ENCODE measurements at places on chromosomes 3 and 15. TPM values are rescaled to one million over a fixed set of nuclear protein-coding genes. Genes with fewer than 3 reads are reported as not detected.

The SLC4A7 gene
- 53.3 TPM for total RNA-seq

The CTDSPL gene
- total RNA-seq = 22.6 TPM

The STAC gene
- 7.2 TPM for total RNA-seq

The SLC9C1 gene
- total RNA-seq = not detected

The ZNF501 gene
- 2.3 TPM for total RNA-seq

The DLL4 gene
- 4.8 TPM for total RNA-seq

The CCR1 gene
- 0.23 TPM for total RNA-seq

The ECE2 gene
- total RNA-seq = 0.05 TPM

The GTPBP8 gene
- total RNA-seq = 33.3 TPM

The NCKIPSD gene
- total RNA-seq = 14.7 TPM

The CLEC3B gene
- total RNA-seq = not detected

The UROC1 gene
- not detected for total RNA-seq

- ATAC-seq = peak; percentile 98
These were observed 32.8 kb downstream of the AKAP13 start for GRCh38 chr15:85412956-85413854.

GRCh38 chr15:66165856-66166255 lies 87.7 kb downstream of the MEGF11 start:
- ATAC-seq = no peak

DNA sequence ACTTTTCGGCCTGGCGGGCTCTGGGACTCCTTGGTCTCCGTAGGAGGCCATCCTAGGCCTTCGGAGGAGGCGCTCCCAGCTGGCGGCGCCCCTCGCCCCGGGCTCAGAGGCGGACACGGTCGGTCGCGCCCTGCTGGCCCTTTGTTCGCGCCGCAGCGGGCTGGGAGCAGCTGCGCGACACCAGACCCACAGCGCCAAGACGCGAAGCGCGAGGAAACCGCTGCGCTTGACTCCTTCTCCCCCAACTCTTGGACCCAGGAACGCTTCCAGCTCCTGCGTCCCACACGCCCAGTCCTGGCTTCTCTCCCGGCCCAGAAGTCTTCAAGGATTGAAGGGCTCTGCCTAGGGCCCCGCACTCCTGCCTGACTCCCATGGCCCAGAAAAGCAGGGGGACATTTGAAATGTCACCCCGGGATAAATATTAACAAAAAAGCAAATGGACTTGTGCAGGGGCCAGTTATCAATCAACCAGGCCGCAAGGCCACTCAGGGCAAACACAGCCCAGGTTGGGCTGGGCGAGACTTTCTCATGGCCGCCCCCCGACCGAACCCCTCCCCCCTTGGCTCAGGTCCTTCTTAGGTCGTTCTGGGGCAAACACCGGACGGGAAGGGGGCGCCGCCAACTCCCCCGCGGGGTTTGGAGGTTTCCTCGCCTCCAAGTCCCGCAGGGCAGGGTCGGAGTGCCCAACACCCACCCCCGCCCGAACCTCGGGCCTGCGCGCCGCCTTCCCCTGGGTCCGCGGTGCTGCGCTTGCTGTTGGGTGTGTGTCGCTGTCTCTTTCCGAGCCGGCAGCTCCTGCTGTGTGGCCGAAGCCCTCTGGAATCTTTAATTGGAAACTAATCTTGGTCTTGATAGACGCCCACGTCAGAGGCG lies 5.1 kb downstream of the ONECUT1 start:
- no peak for ATAC-seq

- no peak for ATAC-seq
These were observed 89.4 kb downstream of the COL6A6 start for GRCh38 chr3:130606336-130606735.

- no peak for ATAC-seq
These were observed 115.1 kb upstream of the ARHGEF3 start for GRCh38 chr3:56916716-56917360.

DNA sequence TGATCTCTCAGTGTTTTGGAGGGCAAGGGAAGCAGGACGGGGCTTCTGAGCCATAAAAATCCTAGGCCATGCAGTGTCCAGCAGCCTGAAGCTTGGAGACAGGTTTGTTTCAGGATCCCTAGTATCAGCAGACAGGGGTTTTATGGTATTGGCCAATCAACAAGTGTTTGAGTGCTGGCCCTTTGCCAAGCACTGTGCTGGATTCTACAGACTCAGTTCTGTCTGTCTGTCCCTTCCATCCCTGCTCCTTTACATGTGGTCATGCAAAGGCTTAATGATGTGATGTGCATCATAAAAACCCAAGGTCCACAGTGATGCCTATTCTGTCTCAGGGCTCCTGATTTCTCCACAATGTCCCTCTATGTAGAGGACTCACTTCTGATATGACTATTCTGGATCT lies 184.1 kb downstream of the LRTM1 start:
- ATAC-seq = no peak

DNA sequence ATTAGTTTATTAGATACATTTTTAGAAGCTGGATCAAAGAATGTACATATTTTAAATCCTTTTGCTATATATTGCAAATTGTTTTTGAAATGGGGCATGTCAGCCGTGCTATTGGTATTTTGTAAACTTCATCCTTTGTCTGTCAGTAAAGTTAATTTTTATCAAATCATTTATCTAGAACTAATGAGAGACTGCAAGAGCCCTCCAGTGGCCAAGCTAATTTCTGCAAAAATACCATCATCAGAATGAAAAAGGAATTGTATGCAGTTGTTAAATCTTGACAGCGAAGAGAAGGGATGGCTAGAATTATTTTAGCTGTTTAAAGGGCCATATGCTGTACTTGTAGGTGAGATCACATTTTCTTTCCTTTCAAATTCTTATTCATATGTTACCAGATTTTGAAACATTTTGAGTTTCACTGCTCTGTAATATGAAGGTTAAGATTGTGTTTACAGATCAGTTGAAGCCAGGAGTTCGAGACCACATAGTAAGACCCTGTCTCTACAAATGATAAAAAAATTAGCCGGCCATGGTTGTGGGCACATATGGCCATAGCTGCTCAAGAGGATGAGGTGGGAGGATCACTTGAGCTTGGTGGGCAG lies 8.1 kb upstream of the CLDN11 start:
- ATAC-seq = no peak

DNA sequence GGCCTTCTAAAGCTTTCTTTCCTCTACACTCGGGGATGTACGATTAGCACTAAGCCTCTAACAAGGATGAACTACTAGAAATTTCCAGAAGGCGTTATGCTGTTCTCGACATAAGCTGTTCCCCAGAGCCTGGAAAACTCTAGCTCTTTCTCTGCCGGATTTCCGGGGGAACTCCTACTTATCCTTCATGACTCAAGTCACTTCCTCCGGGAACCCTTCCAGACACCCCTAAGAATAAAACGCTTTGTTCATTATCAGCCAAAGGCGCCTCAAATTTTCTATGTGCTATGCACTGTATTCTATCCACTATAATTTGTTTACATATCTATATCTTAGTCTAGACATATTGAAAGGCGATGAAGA lies 455 bp upstream of the SNAP23 start:
- peak; percentile 15 for ATAC-seq

GRCh38 chr15:88090481-88091011 lies 166.0 kb downstream of the NTRK3 start:
- peak; percentile 24 for ATAC-seq

GRCh38 chr15:84842781-84843180 lies 25.6 kb downstream of the ALPK3 start:
- ATAC-seq = no peak

DNA sequence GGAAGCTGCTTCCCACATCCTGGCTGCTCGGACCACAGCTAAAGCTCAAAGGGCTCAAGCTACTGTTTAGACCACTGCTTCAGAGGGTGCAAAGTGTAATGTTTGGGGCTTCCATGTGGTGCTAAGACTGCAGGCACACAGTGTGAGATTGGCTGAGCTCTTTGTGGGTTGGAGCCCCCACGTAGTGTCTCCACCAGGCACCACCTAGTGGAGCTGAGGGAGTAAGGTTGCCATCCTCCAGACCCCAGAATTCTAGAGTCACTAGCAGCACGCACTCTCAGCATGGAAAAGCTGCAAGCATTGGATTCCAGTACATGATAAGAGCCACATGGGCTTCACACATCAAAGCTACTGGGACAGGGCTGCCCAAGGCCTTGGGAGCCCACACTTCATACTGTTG lies 9.3 kb downstream of the MKRN3 start:
- no peak for ATAC-seq

GRCh38 chr3:151483488-151483887 lies 22.6 kb upstream of the IGSF10 start:
- no peak for ATAC-seq

- ATAC-seq = peak; percentile 100
These were observed 190.7 kb upstream of the NDN start for GRCh38 chr15:23877502-23878412.

- ATAC-seq = no peak
These were observed 435.7 kb downstream of the DIPK2A start for GRCh38 chr3:144407335-144407734.

- no peak for ATAC-seq
These were observed 70.0 kb downstream of the MDFIC2 start for GRCh38 chr3:70242297-70242882.

GRCh38 chr3:37141676-37142075 lies 32.7 kb downstream of the LRRFIP2 start:
- ATAC-seq = no peak

DNA sequence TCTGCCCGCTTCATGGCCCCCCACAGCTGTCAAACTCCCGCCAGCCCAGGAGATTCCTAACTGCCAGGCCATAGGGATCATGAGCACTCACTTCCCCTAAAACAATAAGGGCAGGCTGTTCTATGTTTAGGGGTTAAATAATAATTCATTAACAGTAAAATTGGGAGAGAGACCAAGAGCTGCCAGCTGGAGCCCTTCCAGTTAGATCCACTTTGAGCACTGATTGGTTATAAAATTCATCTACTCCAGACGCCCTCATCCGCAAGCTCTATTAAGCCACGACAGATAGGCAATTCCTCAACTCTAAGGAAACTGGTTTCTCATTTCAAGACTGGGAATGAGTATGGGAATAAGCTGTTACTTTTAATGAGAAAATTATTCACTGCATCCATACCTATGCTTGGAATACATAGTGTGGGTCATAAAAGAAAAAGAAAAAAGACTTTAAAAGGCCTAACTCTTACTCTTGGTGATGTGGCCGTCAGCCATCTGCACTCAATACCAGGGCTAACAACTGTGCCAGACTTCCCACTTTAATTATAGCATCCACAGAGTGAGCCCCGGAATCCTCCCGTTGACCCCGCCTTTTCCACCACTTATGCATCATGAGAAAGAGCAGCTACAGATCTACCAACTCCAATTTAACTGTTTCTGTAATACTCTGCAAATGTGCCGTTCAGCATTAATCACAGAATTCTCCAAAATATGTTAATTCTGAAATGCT lies 44.5 kb downstream of the IL17RD start:
- ATAC-seq = no peak

DNA sequence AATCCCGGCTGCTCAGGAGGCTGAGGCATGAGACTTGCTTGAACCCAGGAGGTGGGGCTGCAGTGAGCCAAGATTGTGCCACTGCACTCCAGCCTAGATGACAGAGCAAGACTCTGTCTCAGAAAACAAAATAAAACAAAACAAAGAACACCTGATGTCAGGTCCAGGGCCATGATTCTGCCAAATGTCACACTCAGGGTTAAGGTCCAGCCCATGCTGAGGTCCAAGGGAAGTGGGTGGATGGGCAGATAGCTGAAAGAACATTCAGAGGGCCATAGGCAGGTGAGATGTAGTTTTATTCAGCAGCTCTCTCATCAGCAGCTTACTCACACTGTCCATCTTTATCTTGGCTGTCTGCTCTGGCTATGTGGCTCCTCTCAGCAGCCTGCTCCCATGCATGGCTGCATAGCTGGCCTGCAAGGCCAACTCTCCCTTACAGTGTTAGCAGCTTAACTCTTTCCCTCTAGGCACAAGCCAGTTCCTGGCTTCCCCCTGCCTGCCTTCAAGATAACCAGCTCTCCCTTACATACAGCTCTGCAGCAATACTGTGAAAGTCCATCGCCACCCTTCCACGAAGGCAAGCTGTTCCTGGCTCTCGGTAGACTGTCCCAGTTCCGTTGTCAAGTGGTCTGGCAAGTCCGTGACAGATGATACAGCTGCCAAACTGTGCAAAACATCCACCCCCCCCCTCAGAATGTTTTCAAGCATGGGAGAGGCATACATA lies 62.4 kb upstream of the SIAH2 start:
- ATAC-seq = no peak

DNA sequence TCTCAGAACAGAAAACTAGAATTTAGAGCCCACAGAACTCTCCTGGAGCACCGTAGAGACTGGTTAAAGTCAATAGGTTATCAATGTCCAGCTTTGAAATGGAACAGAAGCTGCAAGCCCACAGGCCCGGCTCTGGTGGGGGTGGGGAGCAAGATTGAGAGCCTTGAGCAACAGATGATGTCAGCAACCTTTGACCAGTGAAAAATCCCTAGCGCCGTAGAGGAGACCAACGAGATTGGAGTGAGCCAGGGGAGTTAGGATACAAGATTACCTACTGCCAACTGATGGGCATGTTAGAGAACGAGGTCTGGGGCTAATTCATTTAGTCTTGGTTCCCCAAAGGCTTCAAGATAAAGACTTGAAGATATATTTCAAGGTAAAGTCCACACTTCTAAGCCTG lies 345.5 kb upstream of the LMCD1 start:
- ATAC-seq = no peak
